Occipital lobe (tissue), 3 donors: ENCODE measurements at places on chromosomes 2 and 18.

- no peak for DNase-seq
These were observed 20.7 kb downstream of the USP34 start for GRCh38 chr2:61450144-61450543.

DNA sequence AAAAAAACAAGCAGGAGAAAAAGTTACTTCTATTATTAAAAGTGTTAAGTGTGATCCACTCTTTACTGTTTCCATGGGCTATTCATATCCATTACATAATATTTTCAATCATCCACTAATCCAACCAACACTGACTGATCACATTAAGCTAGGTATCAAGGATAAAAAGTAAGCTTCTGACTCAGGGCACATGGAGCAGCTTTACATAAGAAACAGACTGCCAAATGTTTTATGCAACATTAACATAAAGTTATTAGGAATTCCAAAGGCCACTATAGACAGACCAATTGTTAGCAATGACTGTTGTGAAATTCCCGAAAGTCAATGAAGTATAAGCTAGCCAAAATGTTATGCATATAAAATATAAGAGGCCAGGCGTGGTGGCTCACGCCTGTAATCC is 277.6 kb downstream of the ZEB2 start:
- no peak for DNase-seq

- no peak for DNase-seq
These were observed 91.6 kb upstream of the CTDP1 start for GRCh38 chr18:79587779-79588635.

GRCh38 chr18:59516356-59517155 is 157.5 kb upstream of the LMAN1 start:
- no peak for DNase-seq

- DNase-seq, result no peak
These were observed 392.5 kb upstream of the NRXN1 start for GRCh38 chr2:51424418-51424817.

DNA sequence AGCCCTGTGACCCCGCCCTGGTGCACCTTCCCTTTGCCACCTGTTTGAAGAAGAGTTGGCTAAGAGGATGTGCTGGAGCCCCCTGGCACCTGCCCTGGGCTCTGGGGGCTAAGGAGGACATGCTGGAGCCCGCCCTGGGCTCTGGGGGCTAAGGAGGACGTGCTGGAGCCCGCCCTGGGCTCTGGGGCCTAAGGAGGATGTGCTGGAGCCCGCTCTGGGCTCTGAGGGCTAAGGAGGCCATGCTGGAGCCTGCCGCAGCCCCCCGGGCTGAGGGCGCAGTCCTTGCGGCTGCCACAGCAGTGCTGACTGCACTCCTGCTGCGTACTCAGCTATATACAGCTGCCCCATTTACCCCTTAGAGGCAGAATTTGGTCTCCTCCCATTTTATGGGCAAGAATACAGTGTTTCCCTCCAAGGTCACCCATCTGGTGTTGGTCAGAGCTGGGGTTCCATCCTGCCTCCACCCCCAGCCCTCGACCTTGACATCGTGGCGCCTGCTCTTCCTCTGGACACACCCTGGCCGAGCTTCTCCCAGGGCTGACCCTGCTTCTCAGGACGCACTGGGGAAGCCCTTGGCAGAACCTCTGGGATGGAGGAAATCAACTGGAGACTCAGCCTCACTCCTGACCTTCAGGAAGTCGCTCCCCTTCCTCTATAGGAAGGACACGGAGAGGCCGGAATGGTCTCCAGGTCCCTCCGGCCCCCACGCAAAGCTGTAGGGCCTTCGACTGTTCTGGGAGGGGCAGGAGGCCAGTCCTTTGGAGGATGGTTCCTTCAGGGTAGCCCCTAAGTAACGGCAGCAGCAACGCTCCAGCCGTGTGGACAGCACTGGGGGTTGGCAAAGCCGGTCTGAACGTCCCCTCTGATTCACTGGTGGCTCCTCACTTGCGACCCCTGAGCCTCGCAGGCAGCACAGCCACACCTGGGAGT is 65.0 kb upstream of the HPCAL1 start:
- DNase-seq, result no peak

GRCh38 chr2:128638341-128639119 is 319.9 kb upstream of the HS6ST1 start:
- DNase-seq, result no peak

GRCh38 chr2:228540976-228541375 is 359.5 kb upstream of the SPHKAP start:
- DNase-seq, result no peak

- DNase-seq, result no peak
These were observed 471.1 kb upstream of the MEX3C start for GRCh38 chr18:51668607-51669006.

GRCh38 chr2:50752237-50752636 is 279.7 kb downstream of the NRXN1 start:
- no peak for DNase-seq

DNA sequence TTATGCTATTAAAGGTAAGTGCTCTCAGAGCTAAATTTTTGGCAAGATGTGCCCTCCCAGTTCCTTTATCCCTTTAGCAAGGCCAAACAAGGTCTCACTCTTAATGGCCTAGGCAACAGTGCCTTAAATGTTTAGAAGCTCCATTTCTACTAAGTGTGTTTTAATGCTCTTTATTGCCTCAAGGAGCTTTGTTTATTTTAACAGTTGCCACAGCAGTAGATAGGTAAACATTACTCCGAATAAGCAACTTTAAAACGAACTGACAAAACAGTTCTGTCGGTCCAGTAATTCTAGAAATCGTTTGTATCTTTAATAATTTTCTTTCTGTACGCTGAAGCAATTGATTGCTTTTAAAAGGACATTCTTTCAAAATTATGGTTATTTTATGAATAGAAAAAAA is 74.5 kb downstream of the PIEZO2 start:
- DNase-seq, result no peak

DNA sequence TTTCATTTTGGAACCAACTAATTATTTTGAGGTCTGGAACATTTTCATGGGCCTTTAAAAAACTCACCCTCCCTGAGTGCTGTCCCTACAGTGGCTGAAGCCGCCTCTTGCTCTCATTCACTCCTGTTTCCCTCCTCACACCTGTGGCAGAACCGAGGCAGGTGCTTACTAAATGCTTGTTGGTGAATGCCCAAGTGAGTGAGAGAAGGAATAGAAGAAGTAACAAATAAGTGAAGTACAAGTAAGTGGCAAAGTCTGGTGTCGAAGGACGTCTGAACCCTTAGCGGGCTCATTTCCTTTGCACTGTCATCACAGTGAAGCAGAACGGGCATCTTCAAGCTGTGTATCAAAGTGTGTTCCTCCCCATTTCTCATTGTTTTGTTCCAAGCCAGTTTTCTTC is 135.2 kb downstream of the RHBDD1 start:
- DNase-seq, result no peak

DNA sequence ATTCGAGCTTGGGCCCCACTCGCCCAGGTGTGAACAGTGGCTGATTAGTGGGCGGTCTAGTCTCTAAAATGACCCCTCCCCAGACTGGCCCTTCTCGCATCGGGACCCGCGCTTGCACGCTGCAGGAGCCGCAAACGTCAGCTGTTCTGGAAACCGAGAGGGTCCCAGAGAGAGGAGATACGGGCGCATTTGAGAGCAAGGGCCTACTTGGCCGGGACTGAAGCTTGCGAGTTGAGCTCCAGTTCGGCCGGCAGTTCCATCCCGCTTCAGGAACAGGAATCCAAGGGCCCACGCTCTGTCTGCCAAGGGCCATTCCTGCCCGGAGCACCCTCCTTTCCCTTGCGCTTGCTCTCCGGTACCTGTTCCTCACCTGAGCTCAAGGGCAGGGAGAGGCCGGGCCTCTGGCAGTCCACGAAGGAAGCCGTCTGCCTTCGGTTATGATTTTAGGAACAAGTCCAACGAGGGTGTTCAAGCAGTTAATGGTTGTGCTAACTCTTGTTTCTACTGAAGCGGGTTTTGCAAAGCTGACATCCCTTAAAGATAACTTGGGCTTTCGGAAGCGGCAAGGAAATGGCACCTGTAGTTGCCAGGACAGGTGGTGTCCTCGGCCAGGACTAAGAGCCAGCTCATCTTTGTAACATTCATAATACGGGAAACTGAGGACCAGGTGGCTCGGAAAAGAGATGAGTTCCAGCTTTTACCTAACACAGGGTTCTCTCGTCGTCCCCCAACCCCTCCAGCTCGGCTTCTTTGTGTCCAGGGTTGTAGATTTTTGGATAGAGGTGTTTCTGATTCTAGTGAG is 3.9 kb upstream of the DLX1 start:
- no peak for DNase-seq

GRCh38 chr2:39874236-39874635 is 95.2 kb upstream of the THUMPD2 start:
- DNase-seq, result no peak

GRCh38 chr2:107961395-107961794 is 24.9 kb upstream of the SLC5A7 start:
- no peak for DNase-seq

GRCh38 chr2:56753182-56753581 is 569.4 kb downstream of the CCDC85A start:
- DNase-seq, result no peak

DNA sequence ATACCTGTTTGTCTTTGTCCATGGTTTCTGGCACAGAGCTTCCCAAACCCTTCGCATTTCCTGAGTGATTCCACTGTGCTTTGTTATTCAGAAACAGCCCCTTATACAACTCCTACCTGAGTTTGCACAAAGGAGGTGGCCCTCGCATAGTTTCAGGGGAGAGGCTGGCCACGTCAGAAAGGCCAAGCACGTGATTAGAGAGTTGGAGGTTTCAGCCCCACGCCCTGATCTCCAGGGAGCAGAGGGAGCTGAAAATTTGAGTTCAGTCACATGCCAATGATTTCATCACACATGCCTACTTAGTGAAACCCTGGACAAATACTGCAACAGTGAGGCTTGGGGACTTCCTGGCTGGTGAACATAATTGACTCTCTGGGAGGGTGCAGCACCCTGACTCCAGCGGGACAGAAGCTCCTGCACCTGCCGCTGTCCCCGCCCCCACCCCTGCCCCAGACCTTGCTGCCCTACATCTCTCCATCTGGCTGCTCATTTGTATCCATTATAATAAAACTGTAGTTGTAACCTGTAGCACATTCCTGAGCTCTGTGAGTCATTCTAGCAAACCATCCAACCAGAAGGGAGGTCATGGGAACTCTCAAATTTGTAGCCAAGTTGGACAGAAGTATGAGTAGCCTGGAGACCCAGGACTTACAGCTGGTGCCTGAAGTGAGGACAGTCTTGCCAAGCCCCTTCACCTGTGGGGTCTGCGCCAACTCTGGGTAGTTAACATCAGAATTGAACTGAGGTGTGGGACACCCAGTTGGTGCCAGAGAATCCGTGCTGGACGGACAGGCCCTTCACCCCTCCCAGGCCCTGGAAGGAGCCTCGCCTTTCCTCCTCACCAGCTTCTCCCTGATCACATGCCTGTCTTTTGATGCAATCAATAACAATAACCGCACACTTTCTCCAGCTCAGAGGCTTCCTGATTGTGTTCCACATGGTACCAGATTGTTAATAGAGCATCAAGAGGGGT is 224.3 kb downstream of the ANAPC1 start:
- no peak for DNase-seq

DNA sequence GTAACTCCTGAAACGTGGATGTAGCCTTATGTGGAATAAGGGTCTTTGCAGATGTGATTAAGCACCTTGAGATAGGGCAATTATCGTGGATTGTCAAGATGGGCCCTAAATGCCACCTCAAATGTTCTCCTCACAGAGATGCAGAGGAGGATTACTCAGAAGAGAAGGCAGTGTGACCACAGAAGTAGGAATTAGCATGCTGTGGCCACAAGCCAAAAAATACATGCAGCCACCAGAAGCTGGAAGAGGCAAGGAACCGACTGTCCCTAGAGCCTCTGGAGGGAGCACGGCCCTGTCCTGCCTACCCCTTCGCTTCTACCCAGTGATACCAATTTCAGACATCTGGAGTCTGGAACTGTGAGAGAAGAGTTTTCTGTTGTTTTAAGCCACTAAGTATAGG is 47.3 kb upstream of the MGAT5 start:
- DNase-seq, result peak; percentile 17

DNA sequence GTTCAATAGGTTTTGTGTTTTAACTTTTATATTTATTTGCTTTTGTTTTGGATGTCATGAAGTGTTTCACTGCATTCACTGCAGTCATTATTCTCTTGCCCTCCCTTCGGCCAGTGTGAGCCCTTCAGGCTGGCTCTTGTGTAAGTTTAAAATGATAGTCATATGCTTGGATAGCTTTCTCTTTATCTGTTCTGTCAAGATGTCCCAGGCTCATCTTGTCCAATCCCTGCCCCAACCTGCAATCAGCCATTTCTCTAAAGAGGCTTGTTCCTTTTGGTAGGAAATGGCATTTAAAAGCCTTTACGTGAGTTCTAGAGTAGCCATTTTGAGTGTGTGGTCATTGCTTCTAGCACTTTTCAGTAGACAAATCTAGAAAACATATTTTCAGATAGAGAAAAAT is 238.0 kb upstream of the SLC39A10 start:
- no peak for DNase-seq

- DNase-seq, result no peak
These were observed 625.3 kb upstream of the LRRTM4 start for GRCh38 chr2:78147466-78147865.

GRCh38 chr2:205642599-205643356 is 39.5 kb upstream of the NRP2 start:
- DNase-seq, result no peak

GRCh38 chr2:238506371-238507068 is 79.8 kb downstream of the ASB1 start:
- DNase-seq, result no peak

- no peak for DNase-seq
These were observed 182.6 kb downstream of the GRB14 start for GRCh38 chr2:164438490-164439205.

GRCh38 chr2:24577481-24577880 is 86.4 kb downstream of the NCOA1 start:
- no peak for DNase-seq

GRCh38 chr2:29226375-29226774 is 111.2 kb downstream of the CLIP4 start:
- DNase-seq, result no peak

DNA sequence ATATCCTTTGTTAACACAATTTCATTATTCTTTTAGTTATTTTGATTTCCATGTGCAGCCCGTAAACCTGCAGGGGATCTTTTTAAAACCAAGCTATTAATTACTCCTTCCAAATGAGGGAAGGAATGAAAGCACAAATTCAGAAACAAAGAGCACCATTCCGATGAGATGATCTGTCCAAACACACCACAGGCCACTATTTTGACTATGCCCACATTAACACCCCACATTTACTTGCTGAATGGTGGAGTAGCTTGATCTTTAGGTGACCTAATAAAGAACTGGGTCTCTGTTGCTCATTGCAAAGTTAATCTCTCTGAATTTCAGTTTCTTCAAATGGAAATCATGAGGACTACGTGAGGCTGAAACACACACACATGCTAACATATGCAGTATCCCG is 218.0 kb downstream of the IRS1 start:
- DNase-seq, result no peak
